Ecto neural progenitor cell (in vitro differentiated cells): ENCODE measurements at places on chromosomes 16 and 17.
A peak's percentile ranks its signal among the peaks of the same experiment; 100 is the strongest.

- DNase-seq = no peak
Observed at GRCh38 chr17:5464717-5465507, 3.9 kb downstream of the DHX33 start.

DNA sequence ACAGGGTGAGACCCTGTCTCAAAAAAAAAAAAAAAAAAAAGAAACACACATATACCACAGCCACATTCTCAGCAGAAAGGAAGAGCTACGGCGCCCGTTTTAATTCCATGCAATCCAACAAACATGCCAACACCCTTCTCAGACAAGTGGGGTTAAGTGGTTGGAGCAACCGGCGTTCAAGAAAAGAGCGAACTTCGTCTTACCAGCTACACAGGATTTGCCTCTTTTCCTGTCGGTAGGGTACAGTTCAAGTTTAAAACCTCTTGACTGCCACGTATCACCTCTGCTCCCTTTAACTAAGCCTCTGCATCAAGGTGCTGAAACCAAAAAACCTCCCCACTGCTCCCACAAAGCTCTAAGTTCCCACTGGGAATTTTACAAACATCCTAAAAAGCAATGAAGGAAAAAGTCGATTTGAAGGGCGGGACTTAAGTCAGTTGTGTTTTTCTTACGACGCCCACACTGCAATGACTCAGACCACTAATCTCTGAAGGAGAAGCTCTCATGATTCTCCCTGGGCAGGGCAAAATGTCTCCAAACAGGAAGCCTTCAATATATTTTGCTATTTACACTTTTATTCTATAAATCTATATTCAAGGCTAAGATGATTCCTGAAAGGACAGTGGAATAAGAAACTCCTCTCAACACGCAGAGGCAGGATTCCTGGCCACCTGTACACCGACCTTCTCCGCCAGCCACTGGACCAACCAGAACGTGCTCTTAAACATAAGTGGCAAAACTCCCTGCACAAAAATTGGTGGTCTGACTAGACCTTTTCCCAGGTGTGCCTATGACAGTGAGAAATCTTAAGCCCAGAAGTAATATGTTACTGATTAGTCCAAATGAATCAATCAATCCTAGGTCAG lies 18.8 kb downstream of the SRP68 start:
- DNase-seq = no peak

DNA sequence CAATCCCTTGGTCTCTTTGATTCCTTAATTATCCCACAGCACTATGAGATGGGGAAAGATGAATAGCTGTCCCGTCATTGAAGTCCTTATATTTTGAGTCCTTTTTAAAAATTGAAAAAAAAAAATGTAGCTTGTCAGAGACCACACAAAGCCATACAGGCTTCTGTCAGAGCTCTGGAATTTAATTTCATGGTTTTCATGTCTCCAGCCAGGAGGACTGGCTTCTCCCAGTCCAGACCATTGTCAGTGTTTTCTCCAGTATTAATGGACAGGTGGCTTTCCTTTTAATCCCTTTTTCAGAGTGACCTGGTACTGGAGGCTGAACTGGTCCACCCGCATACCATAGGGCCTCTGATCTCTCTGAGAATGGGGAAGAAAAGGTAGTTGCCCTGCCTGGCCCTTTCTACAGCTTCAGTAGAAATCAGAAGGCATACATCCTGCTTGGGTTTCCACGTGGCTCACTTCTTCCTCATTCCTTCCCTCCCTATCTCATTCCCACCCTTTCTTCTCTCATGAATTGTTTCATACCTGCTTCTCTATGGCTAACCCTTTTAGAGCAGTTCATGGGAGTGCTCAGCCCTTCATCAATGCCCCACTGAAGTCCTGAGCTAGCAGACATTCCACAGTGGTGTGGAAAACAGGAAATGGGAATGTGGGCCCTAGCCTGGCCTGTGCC lies 29.1 kb downstream of the TRIM16 start:
- DNase-seq = no peak

- no peak for DNase-seq
Observed at GRCh38 chr17:40796846-40797245, 2.9 kb downstream of the KRT28 start.

DNA sequence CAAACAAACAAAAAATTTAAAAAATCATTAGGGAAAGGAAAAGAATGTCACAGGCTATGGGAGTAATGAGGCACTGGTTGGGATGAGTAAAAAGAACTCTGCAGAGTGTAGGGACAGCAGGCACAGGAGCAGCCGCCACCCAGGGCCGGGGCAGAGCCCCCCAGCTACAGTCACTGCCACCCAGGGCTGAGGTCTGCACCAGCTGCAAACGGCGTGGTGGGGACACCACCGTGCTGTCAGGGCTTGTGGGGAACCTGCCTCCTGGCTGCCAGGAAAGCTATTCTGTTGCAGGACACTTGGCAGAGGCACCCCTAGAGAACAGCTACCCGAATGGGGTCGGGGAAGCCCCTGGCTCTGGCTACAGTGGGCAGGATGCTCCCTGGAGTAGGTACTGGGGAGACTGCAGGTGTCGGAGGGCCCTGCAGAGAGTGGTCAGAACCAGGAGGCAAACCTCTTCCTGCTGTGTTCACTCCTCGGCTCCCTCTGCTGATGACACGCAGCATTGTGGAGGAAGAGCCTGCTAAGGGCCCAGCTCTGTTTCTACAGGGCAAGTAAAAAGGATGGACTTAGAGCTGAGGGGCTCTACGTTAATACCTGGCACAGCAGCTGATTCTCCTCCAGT lies 32.3 kb upstream of the CAPN15 start:
- no peak for DNase-seq

GRCh38 chr17:74374858-74375257 lies 7.6 kb downstream of the GPR142 start:
- no peak for DNase-seq

- DNase-seq = no peak
Observed at GRCh38 chr17:22272363-22273146, 580.2 kb downstream of the KCNJ18 start.

DNA sequence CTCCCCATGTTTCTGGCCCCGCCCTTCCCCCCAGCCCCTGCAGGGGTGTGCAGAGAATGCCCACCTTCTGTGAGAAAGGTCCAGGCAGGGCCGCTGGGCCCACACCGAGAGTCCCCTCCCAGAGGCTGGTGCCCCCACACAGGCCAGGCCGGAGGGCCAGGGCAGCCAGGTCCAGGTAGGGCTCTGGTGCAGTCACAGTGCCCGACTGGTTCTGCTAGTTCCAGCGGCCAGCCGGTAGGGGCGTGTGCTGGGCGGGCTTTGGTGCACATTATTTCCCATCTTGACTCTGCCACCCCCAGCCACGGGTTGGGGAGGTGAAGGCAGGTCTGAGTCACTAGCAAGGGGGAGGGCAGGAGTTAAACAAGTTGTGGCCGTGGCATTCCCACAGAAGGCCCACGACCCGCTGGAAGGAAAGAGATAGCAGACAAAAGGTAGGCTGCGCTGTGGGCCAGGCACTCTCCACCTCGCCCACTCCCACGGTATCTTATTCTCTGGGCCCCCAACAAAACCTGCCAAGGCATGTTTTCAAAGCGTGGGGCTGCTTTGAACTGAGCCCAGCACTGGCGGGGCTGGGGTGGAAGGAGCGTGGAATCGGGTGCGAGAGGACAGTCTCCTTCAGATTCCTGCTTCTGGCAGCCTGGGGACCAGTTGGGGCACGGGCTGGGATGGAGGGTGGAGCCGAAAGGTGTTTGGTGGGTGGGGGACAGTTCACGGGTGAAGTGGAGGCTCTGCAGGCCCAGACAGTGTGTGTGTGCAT lies 1.9 kb downstream of the EPN3 start:
- no peak for DNase-seq

GRCh38 chr17:77470800-77471733 lies 330.3 kb downstream of the SEC14L1 start:
- no peak for DNase-seq

DNA sequence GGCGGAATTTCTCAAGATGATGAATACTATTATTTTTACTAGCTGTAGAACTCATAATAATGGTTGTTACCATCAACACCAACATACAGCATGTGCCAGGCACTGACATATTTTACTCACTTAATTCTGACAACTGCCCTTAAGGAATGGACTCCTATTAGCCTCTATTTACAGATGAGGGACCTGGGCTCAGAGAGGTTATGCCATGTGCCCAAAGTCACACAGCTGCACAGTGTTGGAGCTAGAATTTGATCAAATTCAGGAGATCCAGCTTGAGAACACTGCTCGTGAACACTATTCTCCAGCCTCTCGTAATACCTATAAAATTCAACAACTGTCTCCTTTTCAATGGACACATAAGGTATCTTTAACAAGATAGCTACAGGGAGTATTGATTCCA lies 97.2 kb downstream of the XYLT1 start:
- no peak for DNase-seq

- no peak for DNase-seq
Observed at GRCh38 chr17:75540923-75541503, 15.5 kb downstream of the LLGL2 start.

GRCh38 chr17:29559640-29560039 lies 7.2 kb downstream of the ABHD15 start:
- DNase-seq = no peak

DNA sequence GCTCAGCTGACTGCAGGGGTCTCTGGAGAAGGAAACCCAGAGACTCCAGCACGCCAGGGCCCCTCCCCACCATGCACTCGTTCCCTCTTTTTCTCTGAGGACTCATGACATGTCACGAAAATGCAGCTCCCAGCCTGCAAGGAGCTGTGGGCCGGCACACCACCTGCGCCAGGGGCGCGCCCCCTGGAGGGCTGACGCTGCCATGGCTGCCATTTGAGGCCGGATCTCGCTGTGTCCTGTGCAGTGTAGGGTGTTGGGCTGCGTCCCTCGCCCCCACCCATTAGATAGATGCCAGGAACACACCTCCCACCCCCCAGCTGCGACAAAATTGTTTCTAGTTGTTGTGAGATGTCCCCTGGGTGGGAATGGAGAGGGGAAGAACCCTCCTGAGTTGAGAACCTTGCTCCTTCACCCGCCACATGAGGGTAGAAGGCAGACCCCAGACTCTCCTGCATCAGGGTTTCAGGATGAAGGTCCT lies 8.2 kb downstream of the SYNGR2 start:
- peak; percentile 89 for DNase-seq

- DNase-seq = no peak
Observed at GRCh38 chr16:55964923-55965475, 89.8 kb upstream of the CES5A start.

DNA sequence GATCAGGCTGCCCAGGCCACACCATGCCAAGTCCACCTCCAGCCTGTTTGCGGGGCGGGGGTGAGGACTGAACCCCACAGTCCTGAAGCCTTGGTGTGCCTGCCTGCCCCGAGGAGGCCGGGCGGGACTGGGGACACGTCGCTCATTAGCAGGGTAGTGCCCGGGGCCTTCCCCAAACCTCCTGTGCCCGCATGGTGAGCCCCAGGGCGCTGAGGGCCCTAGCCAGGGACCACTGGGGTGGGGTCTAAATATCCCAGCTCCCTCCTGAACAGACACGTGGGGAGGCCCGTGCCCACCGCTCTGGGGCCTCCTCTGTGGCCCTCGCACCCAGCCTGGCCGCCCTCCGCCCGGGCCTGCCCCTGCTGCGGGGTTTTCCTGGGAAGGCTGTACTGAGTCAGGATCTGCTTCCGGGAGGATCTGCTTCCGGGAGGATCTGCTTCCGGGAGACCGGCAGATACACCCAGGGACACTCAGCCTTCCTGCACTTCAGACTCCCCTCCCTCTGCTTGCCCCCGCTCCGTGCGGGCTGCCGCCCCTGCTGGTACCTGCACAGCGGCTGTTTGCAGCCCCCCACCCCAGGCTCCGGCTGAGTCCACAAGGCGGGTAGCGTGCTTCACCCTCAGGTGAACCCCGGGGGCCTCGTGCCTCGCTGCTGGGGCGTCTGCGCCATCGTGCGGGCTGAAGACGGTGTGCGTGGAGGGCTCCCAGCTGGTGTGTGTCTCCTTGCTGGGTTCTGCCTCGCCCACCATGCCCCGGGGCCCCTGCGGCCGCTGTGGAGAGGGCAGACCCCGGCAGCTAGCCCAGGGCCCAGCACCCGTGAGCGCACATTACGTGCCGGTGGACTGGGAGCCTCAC lies 23.6 kb upstream of the CACNA1H start:
- no peak for DNase-seq

DNA sequence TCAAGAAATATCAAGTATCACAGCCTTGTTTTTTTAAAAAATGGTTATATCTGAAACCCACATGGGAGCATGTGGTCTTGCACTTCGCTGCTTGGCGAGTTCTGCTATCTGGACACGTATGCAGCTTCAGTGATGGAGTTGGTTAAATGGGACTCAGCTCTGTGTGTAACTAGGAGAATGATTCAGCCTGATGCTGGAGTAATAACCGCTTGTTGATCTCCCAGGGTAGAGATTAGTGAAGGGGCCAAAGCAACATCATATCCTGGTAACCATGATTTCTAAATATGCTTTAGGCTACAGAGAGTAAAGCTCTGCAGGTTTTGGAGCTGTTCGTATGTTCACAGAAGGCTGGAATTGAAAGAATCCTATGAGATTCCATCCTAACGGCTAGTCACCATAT lies 63.2 kb downstream of the IQCK start:
- DNase-seq = no peak

GRCh38 chr17:18916816-18917500 lies 35.0 kb upstream of the SLC5A10 start:
- DNase-seq = no peak

DNA sequence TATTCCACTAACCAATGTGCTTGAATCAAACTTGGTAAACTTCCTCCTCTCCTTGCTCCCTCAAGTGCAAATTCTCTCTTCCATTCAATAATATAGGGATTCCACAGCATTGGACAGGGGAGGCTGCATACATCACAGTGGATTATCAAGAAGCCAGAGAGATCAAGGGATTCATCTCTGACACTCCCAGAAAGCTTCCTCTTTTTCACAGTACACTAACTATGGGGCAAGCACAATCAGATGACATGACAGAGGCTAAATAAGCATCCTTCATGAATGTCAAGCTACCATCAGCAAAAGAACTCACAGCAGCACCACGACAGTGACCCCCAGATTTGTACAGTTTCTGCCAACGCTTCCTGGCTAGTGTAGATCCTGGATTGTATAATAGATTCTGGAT lies 178.4 kb upstream of the C17orf78 start:
- DNase-seq = no peak

- no peak for DNase-seq
Observed at GRCh38 chr16:76294396-76295214, 17.4 kb downstream of the CNTNAP4 start.

GRCh38 chr16:74447578-74447977 lies 26.3 kb upstream of the CLEC18B start:
- DNase-seq = no peak

- DNase-seq = peak; percentile 69
Observed at GRCh38 chr16:89256651-89257254, 39.2 kb downstream of the ZNF778 start.

DNA sequence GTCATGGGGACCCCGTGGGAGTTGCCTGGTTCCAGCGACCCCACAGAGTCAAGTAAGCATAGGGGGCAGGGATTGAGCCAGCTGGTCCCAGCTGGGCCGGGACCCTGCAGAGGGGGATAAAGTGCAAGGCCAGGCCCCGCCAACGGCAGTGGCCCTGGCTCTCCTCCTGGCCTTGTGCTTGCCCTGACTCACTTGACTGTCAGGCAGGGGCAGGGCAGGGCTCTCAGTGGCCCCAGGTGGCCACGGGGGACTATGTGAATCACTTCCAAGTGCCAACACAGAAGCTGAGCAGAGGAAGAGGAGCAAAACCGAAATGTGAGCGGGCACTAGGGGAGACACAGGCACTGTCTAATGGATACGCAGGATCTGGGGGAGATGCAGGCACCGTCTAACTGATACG lies 21.6 kb upstream of the NCBP3 start:
- DNase-seq = no peak

GRCh38 chr16:84306564-84306963 lies 11.9 kb downstream of the WFDC1 start:
- DNase-seq = no peak
